ENCODE measurements at places on chromosomes 5 and 9. TPM values are rescaled to one million over a fixed set of nuclear protein-coding genes. Genes with fewer than 3 reads are reported as not detected.

DNA sequence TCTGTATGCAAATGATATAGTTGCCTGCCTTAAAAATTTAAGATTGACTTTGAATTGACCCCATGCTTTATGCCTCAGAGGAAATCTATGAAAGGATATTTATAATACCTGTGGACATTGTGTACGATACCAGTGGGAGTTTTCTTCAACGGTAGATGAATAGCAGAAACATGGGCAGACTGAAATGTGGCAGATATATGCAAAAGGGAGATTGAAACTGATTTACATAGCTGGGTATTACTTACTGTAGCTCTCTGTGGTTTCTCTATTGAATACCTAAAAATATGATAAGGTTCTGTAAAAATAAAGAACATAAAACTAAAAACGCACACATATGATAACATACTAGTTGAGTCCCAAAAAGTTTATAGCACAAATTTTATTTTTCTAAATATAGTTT, 345.2 kb upstream of the PCSK5 start:
- no peak for DNase-seq

Gene WDR55
- total RNA-seq: 39.1 TPM

GRCh38 chr5:34686762-34687268, 30.7 kb downstream of the RAI14 start:
- no peak for DNase-seq

Gene LHFPL2
- 0.09 TPM for total RNA-seq

DNA sequence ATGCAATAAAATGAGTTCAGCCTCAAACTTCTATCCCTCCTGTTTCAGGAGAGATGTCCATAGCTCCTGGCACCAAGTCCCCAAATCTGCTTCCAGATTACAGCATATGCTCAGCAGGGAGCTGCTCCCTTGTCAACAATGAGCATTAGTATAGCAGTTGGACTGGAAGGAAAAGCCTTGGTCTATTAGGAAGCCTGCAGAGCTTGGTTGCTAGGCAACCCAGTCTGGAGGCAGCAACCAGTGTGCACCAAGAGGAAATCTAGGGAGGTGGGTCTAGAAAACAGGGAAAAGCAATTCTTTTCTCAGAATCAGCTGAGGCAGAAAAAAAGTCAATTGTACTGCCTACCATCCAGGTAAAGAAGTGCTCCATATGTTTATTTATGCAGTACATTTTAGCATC, 229.5 kb upstream of the NMUR2 start:
- no peak for DNase-seq

Gene MSANTD3
- 16.2 TPM for total RNA-seq

- no peak for DNase-seq
Measured at GRCh38 chr9:114097613-114098020, 1.5 kb downstream of the KIF12 start.

DNA sequence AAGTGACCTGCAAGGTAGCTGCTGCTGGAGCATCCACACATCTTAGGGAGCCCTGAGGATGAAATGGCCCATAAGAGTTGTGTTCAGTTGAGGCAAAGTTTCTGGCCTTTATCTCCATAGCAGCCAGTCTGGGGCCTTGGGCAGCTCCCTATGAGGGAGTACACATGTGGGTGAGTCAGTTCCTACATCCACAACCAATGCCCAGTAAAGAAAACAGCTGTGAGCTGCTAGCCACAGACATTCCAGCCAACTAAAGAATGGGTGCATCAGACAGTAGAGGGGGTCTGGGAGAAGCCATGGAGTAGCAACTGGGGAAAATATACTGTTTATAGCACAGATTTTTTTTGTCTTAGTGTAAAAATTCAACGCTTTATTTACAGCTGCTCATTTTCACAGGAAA, 720.7 kb downstream of the TLE1 start:
- no peak for DNase-seq

DNA sequence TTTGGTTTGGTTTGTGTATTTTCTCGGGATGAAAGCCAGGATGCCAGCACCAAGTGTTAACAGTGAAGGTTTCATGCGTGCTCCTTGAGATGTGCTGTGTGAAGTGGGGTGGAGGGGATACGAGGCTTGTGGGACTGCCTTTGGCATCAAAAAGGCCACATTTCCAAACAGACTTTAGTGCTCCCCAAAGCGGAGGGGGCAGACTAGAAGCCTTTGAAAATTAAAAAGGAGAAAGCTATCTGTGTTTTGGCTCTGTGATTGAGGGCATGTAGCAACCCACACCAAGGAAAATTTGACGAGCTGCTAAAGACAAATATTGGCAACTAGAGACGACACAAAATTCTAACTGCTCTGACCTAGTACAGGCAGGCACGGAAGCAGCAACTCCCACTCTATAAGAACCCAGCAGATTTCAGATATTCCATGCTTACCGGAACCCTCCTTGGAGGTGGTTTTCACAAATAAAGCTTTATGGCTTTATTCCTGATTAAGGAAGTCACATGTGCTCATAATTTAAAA, 154.5 kb downstream of the ARSB start:
- no peak for DNase-seq

Gene SLC35D2
- 7.0 TPM for total RNA-seq

- no peak for DNase-seq
Measured at GRCh38 chr9:9483175-9483574, 1129.6 kb downstream of the PTPRD start.

DNA sequence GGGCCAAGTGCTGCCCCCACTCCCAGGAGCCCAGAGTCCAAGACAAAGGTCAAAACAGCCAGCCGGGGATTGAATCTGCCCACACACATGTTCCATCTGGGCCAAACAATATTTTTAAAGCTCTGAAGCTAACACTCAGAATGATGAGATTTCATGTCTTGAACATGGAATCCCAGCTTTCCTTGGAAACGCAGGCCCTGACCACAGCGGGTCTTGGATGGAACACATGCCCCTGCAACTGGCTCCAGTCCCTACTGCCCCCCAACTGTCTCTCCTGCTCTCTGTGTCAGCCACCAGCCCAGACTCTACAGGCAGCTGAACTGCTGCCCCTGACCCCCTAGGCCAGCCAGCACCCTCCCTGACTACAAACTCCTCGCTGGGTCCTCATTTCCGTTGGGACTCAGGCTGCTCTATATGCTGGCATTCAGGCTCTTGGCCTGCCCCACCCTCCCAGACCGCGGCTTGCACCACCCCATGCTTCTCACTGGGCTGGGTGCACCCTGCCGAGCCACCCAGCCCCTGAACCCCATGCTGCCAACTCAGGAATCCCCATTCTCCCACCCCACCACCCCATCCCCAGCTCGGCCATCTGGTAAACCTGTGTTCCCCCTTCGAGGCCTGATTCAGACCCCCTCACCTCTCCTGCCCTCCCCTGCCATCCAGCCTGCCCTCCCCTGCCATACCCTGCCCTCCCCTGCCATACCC, 71.7 kb downstream of the ADAMTS2 start:
- no peak for DNase-seq

DNA sequence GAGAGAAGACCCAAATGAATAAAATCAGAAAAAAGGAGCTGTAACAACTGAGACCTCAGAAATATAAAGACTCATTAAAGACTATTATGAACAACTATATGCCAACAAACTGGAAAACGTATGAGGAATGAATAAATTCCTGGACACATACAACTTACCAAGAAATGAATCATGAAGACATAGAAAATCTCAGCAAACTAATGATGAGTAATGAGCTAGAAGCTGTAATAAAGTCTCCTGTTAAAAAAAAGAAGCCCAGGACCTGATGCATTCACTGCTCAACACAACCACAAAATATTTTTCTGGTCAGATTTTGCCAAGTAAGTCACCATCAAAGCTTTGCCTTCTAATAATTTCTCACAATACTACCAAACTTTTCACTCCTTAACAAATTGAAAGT, 666.7 kb downstream of the LRRC70 start:
- DNase-seq: no peak

Gene SCGB3A2
- not detected for total RNA-seq

Gene TMEM215
- not detected for total RNA-seq

DNA sequence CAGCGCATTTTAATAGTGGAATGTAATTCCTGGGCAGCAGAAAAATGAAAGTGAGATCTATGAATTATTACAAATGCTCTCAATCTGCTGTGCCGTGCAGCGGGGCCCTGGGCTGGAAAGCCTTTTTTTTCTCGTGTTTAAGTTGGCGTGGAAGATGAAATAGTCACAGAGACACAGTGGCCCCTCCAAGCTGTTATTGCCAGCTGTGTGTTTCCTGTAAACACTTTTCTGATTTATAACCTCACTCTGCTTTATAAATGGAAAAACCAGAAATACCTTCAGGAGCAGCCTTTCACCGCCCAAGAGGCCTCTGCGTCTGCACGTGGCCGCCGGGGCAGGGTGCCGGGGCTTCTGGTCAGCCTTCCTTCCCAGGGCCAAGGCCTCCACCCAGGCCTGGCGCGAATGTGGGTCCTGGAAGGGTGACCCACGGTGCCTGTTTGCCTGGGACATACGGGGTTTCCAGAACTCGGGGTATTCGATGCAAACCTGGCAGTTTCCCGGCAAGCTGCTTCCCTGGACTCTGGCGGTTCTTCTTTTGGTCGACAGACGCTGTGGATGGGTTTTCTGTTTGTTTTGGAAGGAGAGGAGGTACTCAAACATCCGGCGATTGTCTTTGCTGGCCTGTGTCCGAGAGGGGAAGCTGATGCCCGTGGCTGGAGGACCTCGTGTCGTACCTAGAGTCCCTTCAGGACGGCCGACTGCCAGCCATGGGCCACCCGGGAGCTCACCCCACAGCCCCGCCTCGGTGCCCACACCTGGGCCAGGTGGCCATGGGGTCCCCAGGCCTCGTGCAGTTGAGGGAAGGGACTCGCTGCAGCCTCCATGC, 256.7 kb downstream of the PARP8 start:
- DNase-seq: no peak

Gene ANKRD31
- 0.28 TPM for total RNA-seq

DNA sequence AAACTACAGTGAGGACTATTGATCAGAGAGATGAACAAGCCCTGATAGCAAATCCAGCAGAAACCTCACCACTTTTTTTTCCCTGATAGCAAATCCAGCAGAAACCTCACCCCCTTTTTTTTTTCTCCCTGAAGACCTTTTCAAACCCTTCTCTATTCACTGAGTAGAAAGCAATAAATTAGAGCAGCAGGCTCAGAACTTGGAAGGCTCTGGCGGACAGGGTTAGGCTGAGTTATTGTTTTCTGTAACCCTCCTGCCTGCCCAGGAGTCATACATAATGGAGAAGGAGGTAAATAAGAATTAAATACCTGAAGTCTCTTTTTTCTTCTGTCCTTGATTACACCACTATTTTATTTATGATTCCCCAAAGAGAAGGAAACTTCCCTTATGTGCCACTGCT, 136.3 kb upstream of the SNX2 start:
- DNase-seq: no peak

Gene SLC1A3
- not detected for total RNA-seq

Gene QRFP
- not detected for total RNA-seq

GRCh38 chr5:120016717-120017382, 387.5 kb downstream of the FAM170A start:
- no peak for DNase-seq

DNA sequence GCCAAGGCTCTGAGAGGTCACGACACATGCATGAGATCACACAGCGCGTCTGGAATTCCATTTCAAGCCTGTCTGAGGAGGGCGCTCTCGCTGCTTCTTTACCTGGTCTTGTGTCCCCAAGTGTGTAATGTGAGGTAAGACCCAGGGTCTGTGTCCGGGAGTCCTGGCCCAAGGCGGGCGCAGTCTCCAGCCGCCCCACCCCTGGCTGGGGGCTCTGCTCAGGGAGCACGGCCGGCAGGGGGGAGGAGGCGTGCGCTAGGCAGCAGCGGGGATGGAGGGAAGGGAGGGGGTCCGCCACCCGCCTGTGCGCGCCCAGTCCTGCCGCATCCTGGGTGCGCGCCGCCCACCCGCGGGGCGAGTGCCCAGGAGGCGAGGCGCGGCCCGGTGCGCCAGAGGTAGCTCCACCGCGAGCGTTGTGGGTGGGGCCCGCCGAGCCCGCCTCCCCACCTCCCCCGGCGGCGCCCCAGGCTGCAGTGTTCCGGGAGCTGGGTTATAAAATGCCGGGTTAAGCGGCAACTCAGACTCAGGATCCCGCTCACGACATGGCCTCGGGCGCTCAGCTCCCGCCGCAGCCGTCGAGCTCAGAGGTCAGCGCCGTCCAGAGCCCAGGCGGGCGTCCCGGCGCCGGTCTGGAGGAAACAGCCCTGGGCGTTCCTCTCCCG, at the start of gene CCNI2:
TSS of gene CCNI2 (plus strand) at position 473 of the 662 bp plus-strand sequence. CDS start at position 543, 70 bp downstream.
- peak; percentile 47 for DNase-seq

DNA sequence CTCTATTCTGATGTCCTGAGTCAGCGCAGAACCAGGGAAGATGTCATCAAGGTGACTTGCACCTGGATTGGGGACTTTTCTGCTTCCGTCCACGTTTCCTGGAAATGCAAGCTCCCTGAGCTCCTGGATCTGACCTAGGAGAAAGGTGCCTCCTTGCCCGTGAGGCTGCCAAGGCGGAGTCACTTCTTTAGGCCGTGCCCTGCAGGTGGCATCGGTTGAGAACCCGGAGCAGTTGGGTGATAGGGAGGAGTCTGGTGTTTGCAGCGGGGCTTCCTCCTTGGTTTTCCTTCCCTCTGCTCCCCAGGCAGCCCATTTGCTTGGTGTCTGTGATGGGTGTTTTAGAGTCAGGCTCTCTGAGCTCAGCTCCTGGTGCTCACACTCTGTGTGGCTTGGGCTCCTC, 15.2 kb downstream of the NANS start:
- DNase-seq: no peak

DNA sequence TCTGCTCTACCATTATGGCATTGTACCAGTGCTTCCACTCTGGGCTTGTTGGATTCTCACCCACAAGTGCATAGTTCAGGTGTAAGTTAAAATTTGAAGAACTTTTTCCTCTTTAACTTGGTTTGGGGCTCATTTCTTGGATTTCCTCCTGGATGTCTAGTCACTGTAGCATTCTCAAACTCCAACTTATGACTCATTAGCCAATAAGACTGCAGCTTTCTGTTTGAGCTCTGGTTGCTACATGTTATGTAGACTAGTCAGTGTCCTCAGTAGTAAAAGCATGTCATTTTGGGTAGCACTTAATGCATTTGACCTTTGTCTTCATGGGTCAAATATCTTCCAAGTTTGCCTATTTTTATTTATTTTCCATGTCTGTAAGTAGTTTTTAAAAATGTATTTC, 790.8 kb downstream of the BRINP1 start:
- DNase-seq: no peak

- peak; percentile 51 for DNase-seq
Measured at GRCh38 chr5:1536322-1536845, 12.6 kb upstream of the LPCAT1 start.

Gene PCDHGA6
- total RNA-seq: 0.48 TPM

DNA sequence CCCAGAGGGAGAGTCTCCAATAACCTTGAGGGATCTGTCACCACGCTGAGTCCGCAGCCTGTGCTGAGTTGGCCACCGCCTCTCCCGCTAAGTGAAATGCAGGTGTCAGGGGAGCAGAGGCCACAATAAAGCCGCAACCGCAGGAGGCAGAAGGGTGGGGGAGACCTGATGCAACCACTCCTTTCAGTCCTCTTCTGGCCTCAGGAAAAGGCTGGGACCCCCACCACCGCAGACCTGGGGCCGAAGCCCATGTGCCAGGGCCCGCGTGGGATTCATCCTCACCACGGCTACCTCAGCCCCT, 576 bp downstream of the MAP1B start:
- DNase-seq: no peak

Data from activated T-helper 2 cell treated with anti-CD3 and anti-CD28 coated beads, Interferon-gamma antibody, Interleukin-2, Interleukin-4, amounts not matched to agents 10 μg/mL and 5 μg/mL and 100 μg/mL, durations not matched to agents 14 hours and 24 hours and 36 hours (primary cell).